ENCODE measurements at places on chromosomes 6 and 20. TPM values are rescaled to one million over a fixed set of nuclear protein-coding genes. Genes with fewer than 3 reads are reported as not detected.

DNA sequence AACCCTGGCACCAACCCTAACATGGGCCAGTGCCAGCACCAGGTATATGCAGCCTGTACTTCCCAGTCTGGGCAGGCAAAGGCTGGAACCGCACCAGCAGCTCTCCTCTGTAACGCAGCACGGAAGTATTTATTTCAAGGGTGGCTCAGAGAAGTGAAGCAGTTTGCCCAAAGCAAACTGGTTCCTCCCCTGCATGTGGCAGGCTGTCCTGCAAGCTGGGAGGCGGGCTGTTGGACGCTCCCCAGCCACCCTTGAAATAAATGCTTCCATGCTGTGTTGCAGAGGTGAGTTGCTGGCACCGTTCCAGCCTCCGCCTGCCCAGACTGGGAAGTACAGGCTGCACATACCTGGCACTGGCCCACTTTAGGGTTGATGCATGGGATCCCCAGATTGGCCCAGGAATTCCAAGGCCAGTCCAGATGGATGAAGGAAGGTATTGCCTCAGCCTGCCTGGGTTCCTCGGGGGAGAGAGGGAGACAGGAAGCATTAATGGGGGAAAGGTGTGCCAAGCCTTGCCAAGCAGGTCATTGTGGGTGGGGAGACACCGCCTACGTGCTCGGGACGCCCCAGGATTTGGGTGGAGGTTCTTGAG is 49.8 kb downstream of the PPARD start:
- DNase-seq, result no peak

GRCh38 chr6:169167581-169168301 is 85.9 kb downstream of the THBS2 start:
- DNase-seq, result no peak

GRCh38 chr20:3825526-3825925 is 5.2 kb downstream of the AP5S1 start:
- no peak for DNase-seq

GRCh38 chr6:125183391-125183790 is 29.8 kb downstream of the TPD52L1 start:
- DNase-seq, result no peak

- DNase-seq, result no peak
Measured at GRCh38 chr6:124674042-124674441, 288.2 kb upstream of the RNF217 start.

DNA sequence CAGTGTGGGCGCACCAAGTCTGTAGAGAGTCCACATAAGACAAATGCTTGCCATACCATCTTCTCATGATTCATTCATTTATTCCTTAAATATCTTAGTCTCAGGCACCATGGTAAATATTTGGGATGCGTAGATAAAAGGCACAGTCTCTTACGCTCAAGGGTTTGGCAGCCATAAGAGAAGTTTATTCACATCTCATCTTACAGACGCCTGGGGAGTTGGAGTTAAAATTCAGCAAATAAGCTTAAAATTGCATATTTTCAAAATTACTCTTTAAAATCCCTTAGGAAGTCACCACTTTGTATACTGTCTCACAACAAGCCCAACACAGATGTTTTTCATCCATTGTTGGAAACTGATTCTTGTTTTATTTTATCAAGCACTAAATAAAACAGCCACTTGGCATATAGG is 363.3 kb downstream of the KIF16B start:
- DNase-seq, result no peak

DNA sequence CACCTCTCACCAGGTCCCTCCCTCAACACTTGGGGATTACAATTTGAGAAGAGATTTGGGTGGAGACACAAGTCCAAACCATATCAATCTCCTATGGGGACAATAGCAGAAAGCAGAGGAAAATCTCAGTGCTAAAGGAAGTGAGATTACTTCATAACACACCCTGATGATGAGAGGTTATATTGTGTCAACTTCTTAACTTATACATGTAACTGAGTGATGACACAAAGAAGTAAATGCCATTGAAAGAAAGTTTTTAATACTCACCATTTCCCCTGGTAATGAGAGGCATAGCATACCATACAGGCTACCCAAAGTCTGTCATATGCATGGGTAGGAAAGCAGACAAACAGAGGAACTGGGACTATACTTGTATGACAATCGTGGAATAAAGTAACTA is 137.2 kb downstream of the MMUT start:
- no peak for DNase-seq

- no peak for DNase-seq
Measured at GRCh38 chr6:45074439-45074838, 253.7 kb upstream of the RUNX2 start.

DNA sequence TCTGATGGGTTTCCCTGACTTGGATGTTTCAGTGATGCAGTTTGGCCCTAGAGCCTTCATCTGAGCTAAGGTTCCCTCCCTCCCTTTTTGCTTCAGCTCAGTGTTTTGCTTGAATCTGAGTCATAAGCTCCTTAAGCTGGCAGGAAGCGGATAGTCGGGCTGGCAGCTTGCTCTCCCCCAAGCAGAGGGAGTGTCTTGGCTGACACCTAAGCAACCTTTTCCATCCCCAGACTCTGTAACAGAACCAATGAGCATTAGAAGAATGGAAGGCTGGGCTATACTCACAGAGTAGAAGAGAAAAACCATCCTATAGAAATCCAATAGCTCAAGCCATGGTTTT is 98.3 kb downstream of the HAO1 start:
- no peak for DNase-seq

DNA sequence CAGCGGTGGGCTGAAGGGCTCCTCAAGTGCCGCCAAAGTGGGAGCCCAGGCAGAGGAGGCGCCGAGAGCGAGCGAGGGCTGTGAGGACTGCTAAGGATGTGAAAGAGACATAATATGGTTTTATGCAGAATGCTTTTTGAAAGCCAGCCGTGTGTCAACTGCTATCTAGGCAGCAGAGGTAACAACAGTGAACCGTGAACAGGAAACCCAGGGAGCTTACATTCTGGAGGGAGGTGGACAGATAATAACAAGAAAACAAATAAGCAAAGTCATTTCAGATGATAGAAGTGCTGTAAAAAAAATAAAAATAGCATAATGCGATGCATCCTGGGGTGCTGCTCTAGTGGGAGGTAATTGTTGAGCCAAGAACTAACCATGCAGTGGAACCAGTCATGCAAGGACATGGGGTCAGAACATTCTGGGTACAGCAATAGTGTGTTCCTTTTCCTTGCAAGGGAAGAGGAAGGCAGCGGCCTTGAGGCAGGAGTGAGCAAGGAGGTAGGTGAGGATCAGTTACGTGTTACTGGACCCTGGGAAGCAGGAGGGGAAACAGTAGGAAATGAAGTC is 134.4 kb upstream of the TMEM170B start:
- no peak for DNase-seq

DNA sequence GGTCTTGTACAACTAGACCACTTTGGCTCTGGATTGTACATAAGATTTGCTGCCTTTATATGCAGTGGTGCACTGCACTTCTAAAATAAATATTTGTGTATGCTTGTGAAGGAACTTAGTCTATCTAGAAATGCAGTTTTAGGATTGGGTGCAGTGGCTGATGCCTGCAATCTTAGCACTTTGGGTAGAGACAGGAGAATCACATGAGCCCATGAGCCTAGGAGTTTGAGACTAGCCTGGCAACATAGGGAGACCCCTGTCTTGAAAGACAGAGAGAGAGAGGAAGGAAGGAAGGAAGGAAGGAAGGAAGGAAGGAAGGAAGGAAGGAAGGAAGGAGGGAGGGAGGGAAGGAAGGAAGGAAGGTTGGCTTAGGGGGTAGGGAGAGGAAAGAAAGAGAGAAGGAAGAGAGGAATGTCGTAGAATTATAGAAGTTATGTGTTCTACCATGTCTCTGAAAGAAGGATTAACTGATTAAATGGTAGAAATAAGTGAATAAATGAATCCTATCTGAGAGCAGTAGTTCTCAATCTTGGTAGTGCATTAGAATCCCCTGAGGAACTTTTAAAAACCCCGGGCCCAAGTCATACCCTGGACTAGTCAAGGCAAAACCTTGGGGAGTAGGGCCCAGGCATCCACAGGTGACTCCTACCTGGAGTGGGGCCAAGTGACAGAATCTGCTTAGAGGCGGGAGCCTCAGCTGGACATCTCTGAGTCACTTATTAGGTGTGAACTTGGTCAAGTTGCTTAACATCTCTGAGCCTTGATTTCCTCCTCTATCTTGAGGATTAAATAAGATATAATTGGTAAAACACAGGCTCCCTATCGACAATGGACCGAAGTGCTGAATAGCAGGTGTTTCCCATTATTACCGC is 130.3 kb downstream of the ZNF217 start:
- DNase-seq, result no peak

DNA sequence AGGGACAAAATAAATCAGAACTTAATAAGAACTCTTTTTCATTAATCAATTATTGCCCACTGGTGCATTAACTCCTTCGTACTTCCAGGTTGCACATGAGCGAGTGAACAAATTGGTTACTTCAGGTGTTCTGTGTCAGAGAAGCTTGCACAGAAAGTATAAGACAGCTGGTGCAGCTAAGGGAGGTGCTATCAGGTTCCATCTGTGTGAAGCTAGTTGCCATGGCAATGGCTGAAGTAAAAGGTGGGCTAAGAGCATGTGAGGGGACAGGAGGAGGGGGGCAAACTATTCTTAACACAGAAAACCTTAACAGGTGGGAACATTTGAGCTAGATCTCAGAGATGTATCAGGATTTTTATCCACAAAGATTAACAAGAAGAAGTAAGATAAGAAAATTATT is 81.6 kb downstream of the MANEA start:
- DNase-seq, result no peak

DNA sequence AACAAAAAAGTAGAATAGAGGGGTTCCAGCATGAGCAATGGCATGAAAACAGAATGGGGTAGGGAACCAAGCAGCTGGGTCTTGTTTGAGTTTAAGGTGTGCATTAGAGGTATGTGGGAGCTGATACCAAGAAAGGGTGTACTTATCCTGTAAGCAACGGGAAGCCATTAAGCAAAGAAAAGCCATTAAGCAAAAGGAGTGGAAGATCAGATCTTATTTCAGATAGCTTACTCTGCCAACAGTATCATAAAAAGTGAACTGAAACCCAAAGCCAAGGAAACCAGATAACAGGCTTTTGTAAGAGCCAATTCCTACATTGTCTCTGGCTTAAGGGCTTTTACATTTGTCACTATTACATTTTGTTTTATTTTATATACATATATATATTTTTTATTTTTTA is 21.3 kb upstream of the BEND6 start:
- no peak for DNase-seq

DNA sequence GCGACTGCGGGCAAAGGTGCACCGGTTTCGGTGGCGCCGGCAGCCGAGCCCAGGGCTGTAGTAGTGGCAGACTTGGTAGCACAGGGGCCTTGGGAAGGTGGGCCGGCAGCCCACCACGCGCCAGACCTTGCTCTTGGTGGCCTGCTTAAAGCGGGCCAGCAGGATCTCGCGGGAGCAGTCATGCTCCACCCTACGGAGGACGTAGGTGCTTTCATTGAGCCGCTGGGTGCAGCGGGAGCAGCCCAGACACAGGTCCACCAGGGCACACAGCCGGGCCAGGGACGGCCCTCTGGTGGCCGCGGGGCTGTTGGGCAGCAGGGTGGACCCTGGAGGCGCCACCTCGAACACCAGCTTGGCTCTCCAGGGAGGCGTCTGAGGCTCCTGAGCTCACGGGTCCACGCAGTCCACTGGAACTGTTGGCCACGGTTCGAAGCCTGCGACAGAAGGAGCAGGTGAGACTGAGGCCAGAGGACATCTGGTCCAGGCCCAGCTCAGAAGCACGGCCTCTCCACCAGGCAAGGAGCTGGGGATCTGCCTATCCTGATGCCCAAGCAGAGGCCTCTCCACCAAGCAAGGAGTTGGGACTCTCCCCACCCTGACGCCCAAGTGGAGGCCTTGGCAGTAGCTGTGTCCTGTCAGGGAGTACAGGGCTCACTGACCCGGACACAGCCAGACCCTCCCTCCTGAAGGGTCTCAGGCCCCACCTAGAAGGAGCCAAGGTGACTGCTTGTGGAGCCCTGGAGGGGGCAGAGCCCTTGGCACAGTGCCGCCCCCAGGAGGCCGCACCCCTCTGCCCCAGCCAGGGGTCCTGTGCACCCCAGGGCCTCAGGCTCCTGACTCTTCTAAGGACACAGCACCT is 1.0 kb downstream of the HELZ2 start:
- no peak for DNase-seq

- no peak for DNase-seq
Measured at GRCh38 chr6:111564482-111564945, 41.2 kb downstream of the TRAF3IP2 start.

DNA sequence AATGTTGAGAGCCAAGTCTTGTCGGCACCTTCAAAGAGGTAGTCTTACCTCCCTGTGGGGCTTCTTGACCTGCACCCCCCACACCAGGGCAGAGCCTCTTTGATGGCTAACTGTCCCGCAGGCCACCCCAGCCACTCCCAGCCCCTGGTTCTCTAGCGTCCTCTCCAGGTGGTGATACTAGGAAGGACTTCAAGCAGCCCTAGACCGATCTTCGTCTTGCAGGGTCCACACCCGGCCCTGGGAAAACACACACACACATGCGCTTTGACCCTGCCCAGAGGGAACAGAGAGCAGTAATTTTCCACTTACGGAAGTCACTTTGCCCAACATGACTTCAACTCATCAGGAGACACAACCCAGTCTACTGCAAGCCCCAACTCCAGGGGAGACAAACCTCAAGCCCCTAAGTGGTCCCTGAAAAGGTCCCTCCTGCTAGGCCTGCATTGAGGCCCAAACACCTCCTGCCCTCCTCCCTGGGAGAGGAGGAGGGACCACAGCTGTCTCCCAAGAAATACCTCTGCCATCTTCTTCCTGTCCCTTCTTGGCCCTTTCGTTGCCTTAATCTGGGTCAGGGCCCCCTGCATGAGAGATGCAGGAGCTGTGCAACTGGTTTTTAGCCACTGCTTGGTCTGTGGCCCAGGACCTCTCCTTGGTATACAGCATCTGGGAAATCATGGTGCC is 2.9 kb upstream of the BPIFB1 start:
- DNase-seq, result no peak

GRCh38 chr6:126447367-126447766 is 107.5 kb downstream of the CENPW start:
- no peak for DNase-seq

DNA sequence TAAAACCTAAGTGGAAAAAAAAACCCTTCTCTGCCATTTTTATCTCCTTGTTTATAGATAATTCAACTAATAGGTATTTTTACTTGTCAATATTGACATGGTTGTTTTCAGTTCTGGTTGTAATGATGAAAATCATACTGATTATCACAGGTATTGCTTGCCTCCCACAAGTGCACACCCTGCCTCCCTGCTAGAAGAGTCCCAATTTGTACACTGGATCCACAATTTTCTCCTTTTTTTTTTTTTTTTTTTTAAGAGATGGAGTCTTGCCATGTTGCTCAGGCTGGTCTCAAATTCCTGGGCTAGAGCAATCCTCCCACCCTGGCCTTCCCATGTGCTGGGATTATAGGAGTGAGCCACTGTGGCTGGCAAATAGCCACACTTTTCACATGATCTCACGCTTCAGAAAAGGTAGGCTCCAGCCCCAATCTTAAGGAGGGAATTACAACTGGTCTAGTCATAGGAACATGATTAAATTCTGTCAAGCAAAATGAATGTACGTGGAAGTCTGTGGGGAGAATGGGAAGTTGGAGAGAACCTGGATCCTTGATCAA is 12.3 kb downstream of the DYNLT2 start:
- no peak for DNase-seq

Gene PSMA7
- total RNA-seq, result 182 TPM

Gene KIF25
- not detected for total RNA-seq

Gene APOBEC2
- total RNA-seq, result not detected

Gene GFRAL
- not detected for total RNA-seq

Gene AGER
- total RNA-seq, result 77.3 TPM

Gene NHLRC1
- total RNA-seq, result 1.1 TPM

Gene MMP24
- total RNA-seq, result 0.12 TPM

Gene E2F3
- 25.5 TPM for total RNA-seq

Gene FUT9
- not detected for total RNA-seq

Gene MRAP2
- total RNA-seq, result not detected

Gene LCA5
- total RNA-seq, result 0.23 TPM

Gene C6orf163
- total RNA-seq, result 4.1 TPM

Gene BFSP1
- 0.87 TPM for total RNA-seq

Measured in CD4-positive, alpha-beta memory T cell (primary cell).